Nephron progenitor cell (in vitro differentiated cells): ENCODE measurements at places on chromosomes 1 and 21.

- DNase-seq = no peak
These were observed 156.8 kb downstream of the GABPA start for GRCh38 chr21:25891596-25891995.

DNA sequence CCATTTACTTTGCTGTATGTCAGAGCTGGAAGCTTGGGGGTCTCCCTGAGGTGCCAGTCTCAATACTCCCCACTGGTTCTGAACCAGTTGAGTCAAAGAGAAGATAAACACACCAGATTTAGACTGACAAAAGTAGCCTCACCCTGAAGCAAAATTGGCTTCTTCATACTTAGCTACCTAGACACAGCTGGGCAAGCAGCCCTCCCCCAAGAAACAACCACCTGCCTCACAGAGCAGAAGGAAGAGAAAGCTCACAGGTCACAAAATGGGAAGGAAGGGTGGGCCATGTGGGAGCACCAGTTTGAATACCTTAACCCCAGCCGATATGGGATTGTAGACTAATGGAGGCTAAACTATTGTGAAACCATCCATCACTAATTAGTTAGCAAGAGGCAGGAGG is 24.6 kb upstream of the MYSM1 start:
- DNase-seq = no peak

GRCh38 chr1:83978056-83978455 is 20.9 kb downstream of the TTLL7 start:
- DNase-seq = no peak

- DNase-seq = no peak
These were observed 193.2 kb upstream of the PLXNA2 start for GRCh38 chr1:208437401-208437800.

GRCh38 chr1:201260236-201260590 is 23.1 kb upstream of the PKP1 start:
- DNase-seq = no peak

GRCh38 chr1:210769473-210769872 is 364.5 kb downstream of the KCNH1 start:
- no peak for DNase-seq

DNA sequence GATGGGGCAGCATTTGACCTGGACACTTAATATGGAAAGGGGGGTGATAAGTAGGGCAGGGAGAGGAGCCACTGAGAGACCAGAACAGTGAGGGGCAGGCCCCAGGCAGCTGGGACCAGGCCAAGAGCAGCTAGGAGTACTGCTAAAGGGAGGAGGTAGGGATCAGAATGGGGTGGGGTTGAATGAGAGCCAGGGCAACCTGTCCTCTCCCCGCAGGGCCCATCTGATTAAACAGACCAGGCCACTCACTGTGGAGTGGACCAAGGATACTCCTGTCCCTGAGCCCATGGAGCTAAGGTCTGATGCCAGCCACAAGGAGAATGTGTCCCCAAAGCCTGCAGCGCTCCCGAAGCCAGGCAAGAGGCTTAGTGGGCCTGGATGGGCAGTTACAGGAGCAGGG is 2.1 kb downstream of the C1orf167 start:
- no peak for DNase-seq

- DNase-seq = no peak
These were observed 15.9 kb downstream of the CLDN8 start for GRCh38 chr21:30200000-30200399.

GRCh38 chr21:35005560-35006224 is 43.4 kb downstream of the RUNX1 start:
- no peak for DNase-seq

GRCh38 chr1:155827450-155827849 is 29.6 kb downstream of the GON4L start:
- no peak for DNase-seq

DNA sequence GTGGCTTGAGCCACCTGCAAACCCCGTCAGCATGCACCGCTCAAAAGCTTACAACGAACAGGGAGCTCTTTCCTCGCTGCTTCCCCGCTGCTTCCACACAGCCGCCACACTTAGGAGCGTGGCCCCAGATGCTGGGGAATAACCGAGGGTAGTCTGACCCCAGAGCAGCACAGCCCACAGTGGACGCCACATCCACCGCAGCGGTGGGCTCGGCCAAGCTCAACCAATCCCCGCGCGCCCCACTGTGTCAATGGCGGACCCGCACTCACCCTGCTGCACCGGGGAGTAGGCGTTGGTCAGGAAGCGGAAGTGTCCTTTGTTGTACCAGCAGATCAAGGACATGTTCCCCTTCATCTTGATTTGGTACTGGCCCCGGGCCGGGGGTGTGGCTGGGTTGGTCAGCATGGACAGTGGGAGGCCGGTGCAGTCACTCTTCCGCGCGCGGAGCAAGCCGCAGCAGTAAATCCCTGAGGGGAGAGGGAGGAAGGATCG is 93.5 kb downstream of the PGBD5 start:
- DNase-seq = peak; percentile 68

- DNase-seq = no peak
These were observed 14.5 kb downstream of the SAMD11 start for GRCh38 chr1:938088-938683.

DNA sequence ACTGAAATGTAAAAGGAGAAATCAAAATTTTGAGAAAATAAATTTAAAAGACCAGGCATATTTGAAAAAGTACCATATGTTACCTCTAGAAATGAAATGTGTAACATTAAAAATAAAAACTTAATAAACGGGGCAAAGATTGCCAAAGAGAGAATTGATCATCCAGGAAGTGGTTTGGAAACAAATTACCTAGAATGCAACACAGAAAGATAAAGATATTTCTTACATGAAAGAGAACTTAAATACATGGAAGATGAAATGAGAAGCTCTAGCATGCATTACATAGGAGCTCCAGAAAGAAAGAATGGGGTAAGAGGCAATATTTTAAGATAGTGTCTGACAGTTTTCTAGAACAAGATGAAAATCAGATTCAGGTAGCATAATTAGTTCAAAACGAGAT is 235.9 kb upstream of the IRF2BP2 start:
- no peak for DNase-seq

DNA sequence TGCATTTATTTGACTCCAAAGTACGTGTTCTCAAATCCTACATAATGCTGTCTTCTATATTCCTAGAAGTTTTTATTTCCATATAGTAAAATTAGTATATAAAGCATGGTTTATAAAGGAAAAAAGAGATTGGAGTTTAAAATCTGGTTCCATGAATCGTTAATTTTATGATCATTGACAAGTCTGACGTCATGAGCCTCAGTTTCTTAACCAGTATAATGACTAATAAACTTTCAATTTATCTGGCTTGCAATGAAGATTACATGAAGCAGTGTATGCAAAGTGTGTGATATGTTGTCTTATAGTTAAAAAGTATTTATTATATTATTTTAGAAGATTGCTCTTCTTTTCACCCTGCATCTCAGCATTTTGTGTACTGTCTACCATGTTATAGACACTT is 421.4 kb upstream of the LRRC7 start:
- no peak for DNase-seq

GRCh38 chr21:26572076-26572701 is 897 bp downstream of the CYYR1 start:
- DNase-seq = no peak

DNA sequence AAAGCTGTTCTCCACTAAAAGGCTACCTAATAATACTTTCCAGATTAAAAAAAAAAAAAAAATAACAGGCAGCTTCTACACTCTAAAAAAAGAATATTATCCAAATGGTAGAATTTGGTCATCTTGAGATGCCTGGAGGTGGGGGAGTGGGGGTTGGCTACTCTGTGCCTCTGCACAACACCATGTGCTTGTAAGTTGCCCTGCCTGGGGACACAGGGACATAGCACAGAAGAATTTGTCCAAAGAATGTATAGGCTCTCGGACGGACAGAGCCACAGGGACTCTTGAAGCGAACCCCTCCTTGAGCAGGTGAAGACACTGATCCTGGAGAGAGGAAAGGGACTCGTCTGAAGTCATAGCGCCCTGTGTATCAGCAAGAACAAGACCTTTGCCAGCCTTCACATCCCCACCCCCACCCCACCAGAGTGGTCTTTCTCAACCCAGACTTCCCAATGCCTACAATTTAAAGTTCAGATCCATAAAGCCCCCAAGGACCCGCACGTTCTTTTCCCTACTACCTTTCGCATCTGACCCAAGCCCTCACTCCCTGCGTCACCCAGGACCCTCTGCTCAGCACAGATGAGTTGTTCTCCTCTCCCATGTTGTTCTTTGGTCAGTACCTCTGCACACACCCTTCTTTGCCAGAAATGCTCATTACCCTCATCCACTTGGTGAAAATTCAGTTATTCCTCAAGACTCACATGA is 72.6 kb downstream of the LGR6 start:
- no peak for DNase-seq

DNA sequence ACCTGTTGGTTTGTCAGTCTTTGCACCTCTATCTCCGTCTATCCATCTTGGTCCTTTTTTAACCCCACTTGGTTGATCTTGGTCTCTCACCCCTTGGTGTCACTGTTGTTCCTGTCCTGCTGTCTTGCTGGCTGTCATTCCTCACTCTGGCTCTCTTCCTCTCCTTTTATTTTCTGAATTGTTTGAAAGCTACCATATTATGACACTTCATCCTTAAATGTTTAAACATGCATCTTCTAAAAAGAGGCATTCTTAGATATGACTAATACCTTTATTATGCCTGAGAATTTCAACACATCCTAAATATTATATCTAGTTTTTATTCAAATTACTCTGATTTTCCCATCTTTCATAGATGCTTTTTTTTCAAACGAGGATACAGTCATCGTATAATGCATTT is 37.0 kb downstream of the BACH1 start:
- no peak for DNase-seq

GRCh38 chr1:153572569-153573015 is 6.9 kb upstream of the S100A2 start:
- DNase-seq = peak; percentile 35

GRCh38 chr1:50981741-50982140 is 11.7 kb downstream of the CDKN2C start:
- no peak for DNase-seq

- no peak for DNase-seq
These were observed 354.4 kb downstream of the BRINP2 start for GRCh38 chr1:177525176-177525575.

GRCh38 chr1:37424523-37424922 is 49.9 kb upstream of the ZC3H12A start:
- DNase-seq = no peak

DNA sequence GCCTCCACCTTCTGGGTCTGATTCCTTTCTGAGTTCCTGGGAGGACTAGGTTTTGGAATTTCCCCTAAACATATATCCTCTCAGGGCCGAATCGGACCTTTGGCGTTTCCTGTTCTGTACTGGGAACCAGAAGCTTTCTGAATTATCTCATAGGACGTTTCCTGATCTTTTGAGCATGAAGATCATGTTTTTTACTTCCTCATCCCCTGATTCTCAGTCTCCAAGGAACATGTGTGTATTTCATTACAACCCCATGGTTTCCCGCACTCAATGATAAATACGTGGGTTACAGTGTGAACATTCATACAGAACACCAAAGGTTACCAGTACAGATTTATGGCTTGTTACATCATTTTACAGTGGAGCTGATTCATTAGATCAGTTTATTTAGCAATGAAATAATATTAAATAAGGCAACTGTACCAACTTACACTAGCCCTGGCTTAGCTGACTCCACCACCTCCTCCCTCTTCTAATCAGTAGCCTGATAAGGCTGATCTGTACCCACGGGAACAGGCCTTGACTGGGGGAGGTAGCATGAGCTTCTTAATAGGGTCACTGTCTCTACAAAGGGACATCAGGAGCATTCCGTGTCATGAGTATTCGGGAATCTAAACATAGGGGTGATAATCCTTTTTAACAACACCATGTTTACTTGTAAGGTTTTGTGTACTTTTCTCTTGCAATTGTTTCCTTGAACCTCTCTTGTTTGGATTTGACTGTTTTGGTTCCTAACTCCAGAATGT is 57.8 kb upstream of the ERRFI1 start:
- no peak for DNase-seq

- DNase-seq = no peak
These were observed 1521.4 kb downstream of the PLA2G4A start for GRCh38 chr1:188350104-188350503.

DNA sequence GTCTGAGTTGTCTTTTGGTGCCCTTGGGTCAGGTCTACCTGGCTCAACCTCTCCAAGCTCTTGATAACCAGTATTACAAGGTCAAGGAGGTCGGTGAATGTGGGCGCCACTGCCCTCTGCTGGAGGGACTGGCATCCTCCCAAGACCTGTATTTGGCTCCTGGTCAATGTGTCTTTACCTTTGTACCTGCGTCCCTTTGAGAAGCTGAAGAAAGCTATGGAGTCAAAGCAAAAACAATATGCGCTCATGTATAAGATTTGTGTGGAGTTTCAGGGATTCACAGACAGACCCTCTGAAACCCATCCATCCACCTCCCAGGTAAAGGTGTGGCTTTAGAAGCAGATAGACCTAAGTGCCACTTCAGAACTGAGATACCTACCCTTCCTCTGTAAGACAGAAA is 61.8 kb upstream of the NBL1 start:
- DNase-seq = peak; percentile 67

DNA sequence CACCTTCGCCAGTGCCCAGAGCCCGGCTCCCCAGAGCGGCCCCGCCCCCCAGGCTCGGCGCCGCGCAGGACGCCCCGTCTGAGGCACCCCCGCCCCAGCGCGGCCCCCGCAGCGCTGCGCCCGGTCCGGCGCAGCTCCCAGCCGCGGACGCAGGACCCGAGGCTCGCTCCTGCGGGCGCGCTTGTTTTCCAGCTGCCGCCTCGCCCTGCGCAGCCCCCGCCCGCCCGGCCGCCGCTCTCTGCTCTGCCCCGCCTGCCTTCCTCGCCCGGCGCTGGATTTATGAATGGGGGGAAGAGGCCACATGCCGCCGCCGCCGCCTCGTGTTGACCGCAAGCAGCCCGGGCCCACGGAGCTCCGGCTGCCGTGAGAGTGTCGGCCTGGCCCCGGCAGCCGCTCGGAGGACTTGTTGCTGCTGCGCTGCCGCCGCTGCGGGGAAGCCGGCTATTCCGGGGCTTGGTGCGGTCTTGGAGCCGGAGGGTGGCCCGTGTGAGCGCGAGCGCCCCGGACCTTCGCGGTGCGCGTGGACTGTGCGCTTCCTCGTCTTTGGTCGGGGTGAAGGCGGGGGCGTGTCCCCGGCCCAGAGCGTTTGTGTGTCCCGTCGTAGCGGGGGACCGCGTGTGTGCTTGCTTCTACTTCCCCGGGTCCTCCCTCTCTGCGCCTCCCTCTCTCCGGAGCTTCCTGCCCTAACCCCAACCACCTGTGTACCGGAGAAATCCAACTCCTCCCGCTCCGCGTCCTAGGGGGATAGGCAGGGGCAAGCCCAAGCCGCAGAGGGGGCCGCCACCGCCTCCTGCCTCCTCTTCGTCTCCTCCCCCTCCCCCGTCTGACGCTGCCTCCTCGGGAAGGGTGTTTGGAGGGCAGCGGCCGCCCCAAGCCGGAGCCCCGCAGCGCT is 736 bp downstream of the KCNC4 start:
- DNase-seq = peak; percentile 75

DNA sequence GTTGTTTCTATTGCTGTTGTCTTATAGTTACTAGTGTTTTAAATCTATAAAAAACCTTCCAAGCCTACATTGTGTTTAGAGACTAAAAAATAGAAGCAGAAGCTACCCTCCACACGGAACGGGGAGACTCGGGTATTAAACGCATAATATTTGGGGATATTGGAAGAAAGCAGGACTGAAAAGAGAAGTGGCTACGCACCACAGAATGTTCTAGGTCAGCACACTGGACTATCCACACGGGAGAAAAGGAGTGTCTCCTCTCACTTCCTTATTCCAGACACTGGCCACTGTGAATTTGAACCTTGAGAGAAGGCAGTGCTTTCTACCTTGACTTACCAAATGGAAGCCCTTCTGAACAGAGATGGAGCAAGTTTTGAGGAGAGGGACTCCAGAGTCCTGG is 1.0 kb upstream of the OR10J4 start:
- no peak for DNase-seq

GRCh38 chr1:99669821-99670220 is 23.9 kb downstream of the PALMD start:
- DNase-seq = no peak
